ENCODE measurements at places on chromosomes 7 and 10.
A peak's percentile ranks its signal among the peaks of the same experiment; 100 is the strongest.

GRCh38 chr10:109877546-109877945 is 45.8 kb downstream of the XPNPEP1 start:
- no peak for DNase-seq

DNA sequence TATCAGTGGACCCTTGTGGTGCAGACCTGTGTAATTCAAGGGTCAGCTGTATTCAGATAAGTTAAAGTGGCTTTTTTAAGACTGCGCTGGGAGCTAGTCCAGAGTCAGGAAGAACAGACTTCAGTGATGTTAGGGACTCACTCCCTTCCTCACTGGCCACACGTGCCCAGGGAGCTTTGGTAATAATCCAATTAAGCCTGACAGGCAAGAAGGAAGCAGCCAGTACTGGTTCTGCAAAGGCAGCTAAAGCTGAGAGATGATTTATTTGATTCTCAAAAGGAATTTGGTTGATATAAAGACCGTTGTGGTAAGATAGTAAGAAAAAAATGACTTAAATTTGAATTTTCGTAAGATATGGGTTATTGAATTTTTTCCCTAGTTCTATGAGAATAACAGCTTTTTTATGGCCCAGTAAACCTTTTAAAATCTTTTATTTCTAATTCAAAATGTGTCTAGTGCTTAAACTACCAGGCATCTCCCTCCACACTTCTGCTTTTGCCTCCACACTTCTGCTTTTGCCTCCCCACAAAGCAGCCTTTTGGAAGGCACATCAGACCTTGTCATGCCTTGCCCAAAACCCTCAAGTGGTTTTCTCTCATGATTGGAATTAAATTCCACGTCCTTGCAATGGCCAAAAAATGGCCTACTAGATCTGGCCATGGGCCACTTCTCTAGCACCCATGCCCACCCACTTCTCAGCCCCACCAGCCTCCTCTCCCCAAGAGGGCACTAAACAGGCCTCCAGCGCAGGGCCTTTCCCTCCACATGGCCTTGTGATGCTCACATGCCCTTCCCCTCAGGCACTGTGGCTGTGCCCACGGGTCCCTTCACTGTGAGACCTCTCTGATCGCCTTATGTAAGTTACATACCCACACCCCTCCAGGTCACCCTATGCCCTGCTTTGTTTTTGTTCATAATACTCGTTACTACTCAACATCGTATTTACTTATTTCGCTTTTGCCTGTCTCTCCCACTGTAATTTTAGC is 92.5 kb downstream of the POU6F2 start:
- DNase-seq, result peak; percentile 17

GRCh38 chr7:34073676-34074075 is 168.3 kb downstream of the BMPER start:
- no peak for DNase-seq

DNA sequence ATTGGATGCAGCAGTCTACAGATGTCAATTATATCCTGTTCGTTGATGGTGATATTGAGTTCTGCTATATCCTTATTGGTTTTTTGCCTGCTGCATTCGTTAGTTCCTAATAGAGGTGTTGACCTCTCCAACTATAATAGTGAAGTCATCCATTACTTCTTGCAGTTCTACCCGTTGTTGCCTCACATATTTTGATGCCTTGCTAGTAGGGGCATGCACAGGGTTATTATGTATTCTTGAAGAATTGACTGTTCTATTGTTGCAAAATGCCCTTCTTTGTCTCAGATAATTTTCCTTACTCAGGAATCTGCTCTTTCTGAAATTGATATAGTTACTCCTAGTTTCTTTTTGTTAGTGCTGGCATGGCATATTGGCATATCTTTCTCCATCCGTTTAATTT is 140.1 kb upstream of the INHBA start:
- no peak for DNase-seq

DNA sequence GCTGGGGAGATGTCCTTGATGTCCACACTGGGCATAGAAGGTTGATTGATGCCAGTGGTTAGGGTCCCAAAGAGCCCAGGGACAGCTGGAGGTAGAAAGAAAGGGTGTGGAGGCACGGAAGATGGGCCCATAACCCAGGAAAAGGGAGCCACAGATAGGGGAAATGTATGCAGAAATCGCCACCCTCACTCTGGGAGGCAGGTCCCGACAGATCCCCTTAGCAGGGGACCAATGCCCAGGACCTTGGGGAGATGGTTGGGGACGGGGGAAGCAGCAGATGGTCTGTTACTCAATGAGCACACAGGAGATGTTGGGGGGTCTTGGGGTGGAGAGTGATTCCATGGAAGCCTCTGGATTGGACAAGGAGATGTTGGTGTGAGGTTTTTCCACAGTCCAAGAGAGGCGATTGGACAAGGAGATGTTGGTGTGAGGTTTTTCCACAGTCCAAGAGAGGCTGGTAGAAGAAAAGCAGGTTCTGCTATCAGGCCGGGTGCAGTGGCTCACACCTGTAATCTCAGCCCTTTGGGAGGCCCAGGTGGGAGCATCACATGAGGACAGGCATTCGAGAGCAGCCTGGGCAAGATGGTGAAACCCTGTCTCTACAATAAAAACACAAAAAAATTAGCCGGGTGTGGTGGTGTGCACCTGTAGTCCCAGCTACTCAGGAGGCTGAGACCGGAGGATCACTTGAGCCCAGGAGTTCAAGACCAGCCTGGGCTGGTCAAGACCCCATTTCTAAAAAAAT is 7.0 kb upstream of the PPP1R35 start:
- no peak for DNase-seq

DNA sequence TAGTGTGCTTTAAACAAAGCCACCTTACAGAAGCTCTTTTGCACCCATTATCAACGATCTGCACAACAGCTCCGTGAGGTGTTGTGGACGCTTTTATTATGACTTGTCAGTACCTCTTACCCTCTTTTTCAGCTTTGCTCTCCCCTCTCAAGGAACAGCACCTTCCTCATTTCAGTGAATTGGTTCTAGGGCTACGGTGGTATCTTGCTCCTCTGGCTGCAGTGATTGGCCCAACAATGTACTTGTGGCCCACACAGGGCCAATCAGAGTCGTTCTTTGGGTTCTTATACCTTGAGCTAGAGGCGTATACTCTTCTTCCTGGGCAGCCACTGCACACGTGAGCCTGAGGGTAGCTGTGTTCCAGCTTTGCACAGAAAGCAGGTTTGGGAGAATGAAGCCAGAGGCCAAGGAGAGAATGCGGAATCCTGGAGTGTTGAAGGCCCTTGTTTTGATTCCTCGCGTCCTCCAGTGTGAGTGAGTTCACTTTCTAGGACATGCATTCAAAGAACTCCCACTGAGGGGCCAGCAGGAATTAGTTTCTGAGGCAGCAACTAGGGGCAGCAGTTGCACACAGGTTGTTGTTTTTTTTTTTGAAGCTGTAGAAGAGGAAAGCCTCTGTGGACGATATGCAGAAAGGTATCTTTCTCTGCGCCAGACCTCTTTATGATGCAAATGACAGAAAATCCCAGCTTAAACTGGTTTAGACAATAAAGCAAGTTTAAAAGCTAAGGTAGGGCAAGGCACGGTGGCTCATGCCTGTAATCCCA is 49.8 kb upstream of the PDZD8 start:
- no peak for DNase-seq

DNA sequence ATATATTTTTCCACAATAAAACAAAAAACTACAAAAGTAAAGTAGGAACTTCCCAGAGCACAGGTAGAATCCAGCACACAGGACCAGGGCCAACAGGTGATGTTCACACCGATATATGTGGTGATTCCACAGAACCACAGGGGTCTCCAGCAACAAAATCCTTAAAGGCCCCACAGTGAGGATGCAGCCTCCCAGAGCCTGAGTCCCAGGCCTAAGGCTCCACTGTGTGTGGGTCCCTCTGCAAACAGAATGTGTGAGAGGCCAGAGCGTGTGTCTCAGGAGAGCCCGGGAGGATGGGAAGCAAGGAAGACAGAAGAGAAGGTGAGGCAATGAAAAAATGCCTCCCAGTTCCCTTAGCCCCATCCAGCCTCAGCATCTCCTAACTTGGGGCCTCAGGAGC is 173.9 kb downstream of the GRID1 start:
- DNase-seq, result no peak

GRCh38 chr10:14545827-14546226 is 215.1 kb upstream of the FRMD4A start:
- no peak for DNase-seq

DNA sequence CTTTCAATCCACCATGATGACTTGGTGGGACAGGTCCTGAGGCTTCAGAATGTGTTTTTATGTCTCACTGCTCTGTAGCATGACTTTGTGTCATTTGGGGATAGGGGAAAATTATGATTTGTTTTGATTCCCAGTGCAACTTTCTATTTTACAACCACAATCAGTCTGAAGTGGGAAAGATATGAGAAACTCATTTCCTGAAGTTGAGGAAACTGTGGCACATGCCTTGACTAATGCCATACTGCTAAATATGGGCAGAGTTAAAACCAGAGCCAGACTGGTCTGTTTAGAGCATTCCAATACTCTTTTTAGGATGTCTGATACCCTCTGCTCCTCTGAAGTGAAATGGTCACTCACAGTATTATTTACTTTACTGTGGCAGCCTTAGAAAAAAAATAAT is 307.7 kb downstream of the ADRA2A start:
- DNase-seq, result no peak

- no peak for DNase-seq
Observed at GRCh38 chr10:89798092-89798491, 96.7 kb downstream of the KIF20B start.
